ENCODE measurements at places on chromosomes 4 and X.

- peak; percentile 89 for DNase-seq
Observed at GRCh38 chr4:175297965-175298565, 379.9 kb downstream of the ADAM29 start.

DNA sequence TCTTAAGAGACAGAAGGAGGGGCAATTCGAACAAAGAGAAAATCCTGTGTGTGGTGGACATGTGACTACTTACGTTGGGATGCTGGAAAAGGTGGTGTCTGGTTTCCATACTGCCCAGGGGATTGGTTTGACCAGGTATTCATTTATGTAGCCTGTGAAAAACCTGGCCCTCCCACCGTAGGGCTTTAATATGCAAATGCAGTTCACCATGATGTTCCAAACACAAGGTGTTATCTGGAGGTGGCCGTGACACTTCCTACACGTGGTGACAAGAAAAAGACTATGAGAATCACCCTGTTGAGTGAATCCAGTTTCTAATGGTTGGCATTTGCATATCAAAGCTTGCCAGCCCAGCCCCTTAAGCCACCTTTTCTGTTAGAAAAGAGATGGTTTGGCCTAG lies 27.9 kb downstream of the UGT2B4 start:
- DNase-seq: no peak

- DNase-seq: no peak
Observed at GRCh38 chr4:1685235-1686150, 1.4 kb upstream of the FAM53A start.

DNA sequence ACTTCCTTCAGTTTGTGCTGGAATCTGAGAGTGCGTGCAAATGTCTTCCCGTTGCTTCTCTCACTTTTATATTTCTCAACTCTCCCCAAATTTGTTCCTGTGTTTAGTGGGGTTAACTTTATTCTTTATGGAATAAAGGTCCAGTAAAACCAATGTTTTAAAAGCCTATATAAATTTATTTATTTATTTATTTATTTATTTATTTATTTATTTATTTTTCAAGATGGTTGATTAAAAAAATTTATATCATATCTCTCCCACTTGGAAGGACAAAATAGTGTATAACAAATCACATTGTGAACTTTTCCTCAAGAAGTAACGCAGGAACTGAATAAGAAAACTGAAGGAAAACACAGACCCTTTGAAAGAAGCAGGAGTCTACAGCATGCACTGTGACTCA lies 95.3 kb upstream of the ITM2A start:
- DNase-seq: no peak

- DNase-seq: no peak
Observed at GRCh38 chr4:117965622-117966021, 68.7 kb upstream of the NDST3 start.

DNA sequence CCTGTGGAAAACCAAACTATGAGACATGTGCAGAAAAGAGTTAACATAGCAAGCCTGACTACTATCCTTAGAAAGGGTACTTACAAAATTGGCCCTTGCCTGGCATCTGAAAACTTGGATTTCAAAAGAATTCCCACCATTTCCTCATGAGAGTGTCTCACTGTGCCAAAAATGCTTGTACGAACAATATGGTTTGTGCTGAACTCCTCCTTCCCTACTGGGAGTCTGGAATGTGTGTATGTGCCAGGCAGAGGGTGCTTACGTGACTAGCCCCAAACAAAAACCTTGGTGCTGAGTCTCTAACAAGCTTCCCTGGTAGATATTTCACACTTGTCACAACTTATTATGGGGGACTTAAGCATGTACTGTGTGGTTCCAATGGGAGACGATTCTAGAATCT lies 81.7 kb upstream of the GIMD1 start:
- no peak for DNase-seq

DNA sequence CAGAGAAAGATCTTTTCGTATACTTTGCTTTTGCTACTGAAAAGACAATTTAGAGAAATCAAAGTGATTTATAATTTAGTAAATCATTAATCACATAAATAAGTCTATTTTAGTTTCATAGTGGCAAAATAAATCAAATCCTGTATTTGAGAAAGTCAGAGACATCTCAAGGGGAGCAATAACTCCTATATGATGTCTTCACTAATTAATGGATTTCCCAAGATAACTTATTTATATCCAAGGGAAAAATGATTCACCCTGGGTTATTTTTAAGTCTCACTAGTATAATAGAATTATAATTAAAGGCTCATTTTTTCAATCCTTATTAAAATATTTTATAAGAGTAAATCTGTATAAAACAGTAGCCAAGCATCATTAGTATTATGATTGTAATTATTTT lies 177.8 kb upstream of the GIMD1 start:
- no peak for DNase-seq

- peak; percentile 72 for DNase-seq
Observed at GRCh38 chr4:19725130-19725529, 526.6 kb upstream of the SLIT2 start.

GRCh38 chr4:7266525-7267292 lies 74.4 kb downstream of the SORCS2 start:
- DNase-seq: peak; percentile 91

- DNase-seq: no peak
Observed at GRCh38 chr4:95610061-95610569, 61.3 kb upstream of the UNC5C start.

- DNase-seq: no peak
Observed at GRCh38 chr4:81594490-81595159, 122.9 kb upstream of the RASGEF1B start.

- DNase-seq: no peak
Observed at GRCh38 chrX:3215249-3215648, 131.2 kb downstream of the MXRA5 start.

GRCh38 chr4:186067757-186068385 lies 1.1 kb upstream of the TLR3 start:
- peak; percentile 45 for DNase-seq

DNA sequence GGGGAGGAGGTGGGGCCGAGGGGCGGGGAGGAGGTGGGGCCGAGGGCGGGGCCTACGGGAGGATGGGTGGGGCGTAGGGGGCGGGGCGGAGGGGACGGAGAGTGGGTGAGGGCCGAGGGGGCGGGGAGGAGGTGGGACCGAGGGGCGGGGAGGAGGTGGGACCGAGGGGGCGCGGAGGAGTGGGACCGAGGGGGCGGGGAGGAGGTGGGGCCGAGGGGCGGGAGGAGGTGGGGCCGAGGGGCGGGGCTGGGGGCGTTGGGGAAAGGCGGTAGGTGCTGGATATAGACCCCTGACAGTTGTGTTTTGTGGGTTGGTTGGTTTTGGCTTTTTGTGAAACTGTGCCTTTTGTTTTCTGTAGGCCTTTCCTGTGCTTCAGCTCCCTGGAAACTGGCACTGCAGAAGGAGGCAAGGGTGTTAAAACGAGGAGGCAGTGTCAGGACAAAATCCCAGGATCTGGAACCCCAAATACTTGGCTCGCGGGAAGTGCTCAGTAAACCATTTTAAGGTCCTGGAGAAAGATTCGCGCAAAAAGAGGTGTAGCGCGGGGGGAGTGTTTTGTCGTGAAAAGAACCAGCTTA lies 580 bp upstream of the MMGT1 start:
- DNase-seq: peak; percentile 49

DNA sequence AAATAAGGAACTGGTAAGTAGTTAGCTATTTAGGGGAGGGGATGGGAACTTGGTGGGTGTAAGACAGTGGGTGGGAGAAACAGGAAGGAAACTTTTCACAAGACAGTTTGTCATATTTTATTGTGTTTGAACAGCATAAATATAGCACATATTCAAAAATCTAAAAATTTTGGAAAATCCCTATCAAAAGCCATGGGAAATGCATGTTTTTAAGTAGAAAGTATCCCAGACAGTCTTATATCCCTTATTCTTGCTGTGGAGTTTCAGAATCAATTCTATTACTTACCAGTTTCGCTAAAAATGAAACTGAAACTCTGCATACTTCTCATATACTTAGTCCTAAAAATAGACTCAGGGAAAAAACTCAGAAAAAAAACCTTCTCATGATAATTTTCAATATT lies 22.3 kb upstream of the RASGEF1B start:
- DNase-seq: no peak

GRCh38 chr4:53196882-53197771 lies 168.7 kb downstream of the SCFD2 start:
- peak; percentile 92 for DNase-seq

DNA sequence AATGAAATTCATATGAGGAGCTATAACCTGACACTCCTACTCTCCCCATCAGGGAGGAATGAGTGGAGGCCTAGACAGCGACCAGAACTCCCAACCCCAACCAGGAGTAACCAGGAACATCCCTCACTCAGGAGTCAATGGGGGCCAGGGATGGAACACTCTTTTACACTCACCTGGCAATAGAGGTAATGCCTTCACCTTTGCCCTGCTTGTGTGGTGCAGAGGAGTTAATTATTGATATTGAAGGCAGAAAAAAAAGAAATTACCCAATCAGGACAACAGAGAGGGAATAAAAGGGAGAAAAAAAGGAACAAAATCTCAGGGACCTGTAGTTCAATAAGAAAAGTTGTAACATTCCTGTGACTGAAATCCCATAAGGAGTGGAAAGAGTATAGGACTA lies 141.5 kb downstream of the PPP4R3C start:
- no peak for DNase-seq

DNA sequence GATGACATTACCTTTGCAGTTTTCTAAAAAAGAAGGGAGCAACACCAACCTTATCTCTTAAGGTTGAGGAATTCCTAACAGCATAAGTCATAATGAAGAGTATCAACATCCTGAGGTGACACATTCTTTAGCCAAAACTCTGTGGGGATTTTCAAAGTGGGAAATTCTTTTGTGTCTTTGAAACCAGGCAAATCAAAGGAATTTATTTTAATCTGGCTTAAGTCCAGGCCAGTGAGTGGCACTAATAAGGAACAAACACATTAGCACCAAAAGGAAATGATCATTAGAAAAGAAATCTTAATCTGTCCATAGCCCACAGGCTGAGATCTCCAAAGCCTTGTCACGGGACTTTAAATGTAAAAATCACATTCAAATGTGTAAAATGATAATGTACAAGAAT lies 110.1 kb downstream of the LARP7 start:
- no peak for DNase-seq

- DNase-seq: no peak
Observed at GRCh38 chr4:112386071-112386470, 88.9 kb downstream of the ALPK1 start.

DNA sequence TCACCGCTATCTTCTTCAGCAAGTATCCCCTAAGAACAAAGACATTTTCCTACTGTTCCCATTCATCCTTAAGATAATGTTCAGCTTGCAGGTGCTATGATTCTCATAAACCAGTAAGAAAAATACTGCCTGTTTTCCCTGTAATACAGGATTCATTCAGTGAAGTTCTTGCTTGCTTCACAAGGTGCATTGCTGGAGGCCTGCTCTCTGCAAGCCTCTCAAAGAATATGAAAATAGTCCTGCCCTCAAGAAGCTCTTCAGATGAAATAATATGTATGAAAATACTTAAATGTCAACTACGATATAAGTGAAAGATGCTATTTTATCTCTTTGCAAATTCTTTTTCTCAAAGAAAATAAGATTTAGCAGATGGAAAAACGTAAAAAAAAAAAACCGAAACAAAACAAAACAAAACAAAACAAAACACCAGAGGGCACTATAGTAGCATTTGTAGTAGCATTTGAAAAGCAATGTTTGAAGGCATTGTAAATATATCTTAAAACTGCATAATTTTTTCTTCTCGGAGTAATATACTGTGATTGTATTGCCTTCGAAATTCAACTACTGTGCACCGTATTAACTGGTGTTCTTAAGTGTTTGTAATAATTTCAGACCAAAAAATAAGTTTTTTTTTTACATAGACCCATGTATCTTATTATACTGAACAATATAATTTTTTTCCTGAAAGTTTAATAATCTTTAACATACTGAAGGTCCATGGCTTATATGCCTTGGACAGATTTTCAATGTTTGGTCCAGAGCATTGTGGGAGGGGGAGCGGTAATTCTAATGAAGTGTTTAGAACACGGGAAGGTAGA lies 26.0 kb downstream of the ADH4 start:
- no peak for DNase-seq

DNA sequence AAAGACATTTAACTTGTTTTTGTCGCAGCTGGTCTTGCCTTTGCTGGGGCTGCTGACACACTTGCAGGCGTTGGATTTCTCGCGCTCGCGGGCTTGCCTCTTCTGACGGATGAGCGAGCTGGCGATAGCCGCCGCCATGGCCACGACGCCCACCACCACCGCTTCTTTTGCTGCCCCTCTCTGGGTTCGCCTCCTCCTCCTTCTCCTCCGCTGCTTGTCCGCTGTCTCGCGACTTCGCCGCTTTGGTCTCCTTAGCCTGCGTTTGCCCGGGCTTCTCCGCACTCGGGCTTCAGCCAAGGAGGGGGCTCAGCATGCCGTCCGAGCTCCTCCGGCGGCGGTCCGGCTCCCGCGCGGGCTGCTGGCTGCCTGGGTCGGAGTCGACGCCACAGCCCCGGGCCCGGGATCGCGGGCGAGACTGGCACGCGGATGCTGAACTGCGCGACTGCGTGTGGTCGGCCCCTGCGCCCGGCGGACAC lies 613 bp downstream of the FGF13 start:
- DNase-seq: no peak

- DNase-seq: no peak
Observed at GRCh38 chr4:82694046-82694445, 104.5 kb downstream of the SCD5 start.

DNA sequence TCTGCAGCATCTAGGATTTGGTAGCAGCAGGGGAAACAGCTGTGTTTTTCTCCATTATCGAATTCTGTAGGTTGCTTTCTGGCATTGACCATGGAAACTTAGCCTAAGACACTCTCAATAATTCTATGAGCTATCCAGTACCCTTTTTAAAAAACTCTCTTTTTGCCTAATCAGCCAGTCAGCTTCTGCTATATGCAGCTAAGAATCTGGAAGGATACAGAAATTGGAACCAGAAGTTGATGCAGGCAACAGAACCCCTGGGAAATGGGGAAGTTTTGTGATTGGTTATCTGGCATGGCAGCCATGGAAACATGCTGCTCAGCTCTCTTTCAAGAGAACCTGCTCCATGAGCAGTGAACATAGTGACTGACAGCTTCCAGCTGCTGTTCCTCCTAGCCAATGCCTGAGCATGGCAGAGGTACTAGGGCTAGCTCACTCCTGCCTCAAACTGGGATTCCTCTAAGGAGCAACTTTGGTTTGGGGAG lies 417.6 kb upstream of the MAOA start:
- no peak for DNase-seq

GRCh38 chrX:16985286-16985685 lies 38.8 kb downstream of the REPS2 start:
- DNase-seq: no peak

DNA sequence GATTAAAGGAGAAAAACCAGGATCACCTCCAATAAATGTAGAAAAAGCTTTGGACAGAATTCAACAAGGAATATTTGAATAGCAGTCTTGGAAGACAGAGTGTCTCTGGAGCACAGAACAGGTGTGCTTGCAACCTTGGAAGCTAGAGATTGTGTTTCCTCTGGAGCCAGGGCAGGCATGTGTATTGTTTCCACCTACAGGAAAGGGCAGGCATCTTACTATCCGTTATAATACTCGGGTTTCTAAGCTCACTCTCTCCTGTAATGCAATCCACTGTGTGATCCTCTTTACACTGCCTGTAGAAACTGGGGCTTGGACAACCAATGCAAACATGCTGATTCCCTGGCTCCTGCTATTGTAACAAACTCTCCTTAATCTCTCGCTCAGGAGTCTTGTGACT lies 14.4 kb downstream of the CCDC110 start:
- no peak for DNase-seq

- no peak for DNase-seq
Observed at GRCh38 chr4:48910511-48910910, 3.9 kb upstream of the OCIAD2 start.
